ENCODE measurements at places on chromosomes 5 and 9. TPM values are rescaled to one million over a fixed set of nuclear protein-coding genes. Genes with fewer than 3 reads are reported as not detected.

Gene SMIM32
- total RNA-seq = 0.18 TPM

Gene ALDH1A1
- 2.4 TPM for total RNA-seq

Gene LMX1B
- 12.4 TPM for total RNA-seq

- no peak for DNase-seq
Measured at GRCh38 chr5:169157064-169157463, 143.9 kb downstream of the SLIT3 start.

All from WTC11 (cell line).